ENCODE measurements at places on chromosomes 13 and 19.

GRCh38 chr13:100798739-100799361 is 124.3 kb upstream of the TMTC4 start:
- DNase-seq = no peak

- DNase-seq = peak; percentile 12
Measured at GRCh38 chr13:96091164-96092117, 1.5 kb downstream of the HS6ST3 start.

- DNase-seq = no peak
Measured at GRCh38 chr19:28425046-28425931, 787.7 kb downstream of the UQCRFS1 start.

GRCh38 chr19:2446381-2446780 is 10.4 kb downstream of the LMNB2 start:
- no peak for DNase-seq

DNA sequence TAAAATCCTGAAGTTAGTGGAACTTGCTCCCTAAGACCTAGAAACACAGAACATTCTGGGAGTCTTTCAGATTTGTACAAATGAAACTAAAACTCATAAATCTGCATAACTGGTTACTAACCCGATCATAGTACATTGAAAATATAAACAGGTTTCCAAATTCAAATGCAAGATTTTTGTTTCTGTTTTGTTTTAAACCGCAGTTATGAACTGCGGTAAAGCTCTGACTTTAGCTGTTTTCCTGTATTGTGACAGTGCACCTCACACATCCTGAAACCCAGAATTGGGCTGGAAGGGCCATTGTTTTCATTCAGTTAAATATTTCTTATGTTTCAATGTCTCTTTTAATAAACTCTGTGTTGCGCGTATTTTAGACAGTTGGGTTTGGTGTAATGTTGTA is 204.7 kb downstream of the SHISA2 start:
- DNase-seq = no peak

GRCh38 chr19:11418094-11418548 is 993 bp downstream of the RGL3 start:
- no peak for DNase-seq

DNA sequence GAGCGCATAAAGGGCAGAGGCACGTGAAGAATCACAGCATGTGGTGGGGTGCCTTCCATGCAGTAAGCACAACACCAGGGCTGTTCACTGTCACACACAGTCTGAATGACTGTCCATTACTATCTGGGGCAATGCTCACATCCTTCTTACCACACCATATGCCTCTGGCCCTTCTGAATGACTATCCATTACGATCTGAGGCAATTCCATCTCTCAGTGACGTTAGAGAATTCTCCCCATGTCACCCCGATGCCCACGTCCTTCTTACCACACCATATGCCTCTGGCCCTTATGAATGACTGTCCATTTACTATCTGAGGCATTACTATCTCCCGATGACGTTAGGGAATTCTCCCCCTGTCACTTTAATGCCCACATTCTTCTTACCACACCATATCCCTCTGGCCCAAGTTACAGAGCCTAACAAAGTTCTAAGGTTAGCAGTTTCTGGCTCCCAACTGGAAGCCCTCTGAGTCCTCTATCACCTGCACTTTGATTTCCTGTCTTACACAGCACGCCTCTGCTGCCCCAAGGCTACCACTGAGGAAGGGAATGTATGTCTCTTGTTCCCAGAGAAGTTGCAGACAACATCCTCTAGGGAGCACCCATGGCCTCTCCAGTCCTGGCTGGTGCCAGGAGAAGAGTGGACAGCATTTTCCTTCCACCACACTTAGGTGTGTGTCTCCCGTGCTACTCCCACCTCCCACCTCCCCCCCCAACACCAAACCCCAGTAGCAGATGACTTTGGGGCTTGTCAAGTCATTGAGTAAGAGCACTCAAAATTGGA is 154.8 kb downstream of the COG6 start:
- no peak for DNase-seq

GRCh38 chr13:40207001-40207478 is 459.4 kb downstream of the FOXO1 start:
- DNase-seq = no peak

DNA sequence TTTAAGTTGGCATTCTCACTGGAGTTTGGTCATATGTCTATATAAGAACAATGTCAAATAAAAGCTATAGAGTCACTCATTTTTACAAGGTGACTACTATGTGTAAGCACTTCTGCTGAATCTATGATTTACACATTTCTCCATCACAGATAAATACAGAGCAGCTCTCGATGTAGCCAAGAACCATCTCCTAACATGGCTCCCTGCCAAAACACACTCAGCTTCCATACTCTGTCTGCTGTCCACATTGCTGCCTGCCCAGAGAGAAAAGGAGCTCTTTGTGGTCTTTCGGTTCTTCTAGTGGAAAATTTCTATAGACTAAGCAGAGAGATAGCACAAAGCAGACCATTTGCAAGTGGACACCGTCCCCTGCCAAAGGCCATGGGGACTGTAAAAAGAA is 190.9 kb upstream of the KLF12 start:
- peak; percentile 59 for DNase-seq

DNA sequence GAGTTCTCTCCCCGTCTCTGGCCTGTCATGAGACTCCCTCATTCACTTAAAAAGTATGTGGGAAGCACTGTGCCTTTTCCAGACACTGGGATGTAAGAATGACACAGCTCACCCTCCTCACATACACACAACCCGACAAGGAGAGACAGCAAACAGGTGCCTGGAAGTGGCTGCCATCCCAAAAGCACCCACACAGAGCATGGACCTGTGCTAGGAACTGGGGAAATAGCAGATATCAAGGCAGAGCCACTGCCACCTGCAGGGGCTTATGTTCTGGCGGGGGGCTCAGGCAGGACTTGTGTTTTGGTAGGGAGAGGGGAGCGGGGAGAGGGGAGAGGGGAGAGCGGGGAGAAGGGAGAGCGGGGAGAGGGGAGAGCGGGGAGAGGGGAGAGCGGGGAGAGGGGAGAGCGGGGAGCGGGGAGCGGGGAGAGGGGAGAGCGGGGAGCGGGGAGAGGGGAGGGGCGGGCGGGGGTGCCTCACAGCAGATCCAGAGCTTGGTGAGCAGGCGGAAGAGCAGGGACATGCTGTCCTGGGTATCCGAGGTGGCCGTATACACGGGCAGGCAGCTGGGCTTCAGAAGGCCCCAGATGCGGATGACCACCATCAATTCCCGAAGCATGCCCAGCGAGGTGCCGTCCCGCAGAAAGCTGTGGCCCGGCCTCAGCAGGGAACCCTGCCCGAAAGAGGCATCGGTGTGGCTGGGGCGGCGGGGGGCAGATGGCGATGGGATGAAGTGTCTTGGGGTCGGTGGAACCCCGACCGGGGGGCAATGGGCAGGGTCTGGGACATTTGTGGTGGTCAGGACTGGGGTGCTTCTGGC is 12.2 kb downstream of the CFD start:
- no peak for DNase-seq
